Iris pigment epithelial cell (primary cell): ENCODE measurements at places on chromosomes 2 and 18.

GRCh38 chr2:53129851-53130250 lies 637.8 kb upstream of the CHAC2 start:
- DNase-seq, result peak; percentile 93

DNA sequence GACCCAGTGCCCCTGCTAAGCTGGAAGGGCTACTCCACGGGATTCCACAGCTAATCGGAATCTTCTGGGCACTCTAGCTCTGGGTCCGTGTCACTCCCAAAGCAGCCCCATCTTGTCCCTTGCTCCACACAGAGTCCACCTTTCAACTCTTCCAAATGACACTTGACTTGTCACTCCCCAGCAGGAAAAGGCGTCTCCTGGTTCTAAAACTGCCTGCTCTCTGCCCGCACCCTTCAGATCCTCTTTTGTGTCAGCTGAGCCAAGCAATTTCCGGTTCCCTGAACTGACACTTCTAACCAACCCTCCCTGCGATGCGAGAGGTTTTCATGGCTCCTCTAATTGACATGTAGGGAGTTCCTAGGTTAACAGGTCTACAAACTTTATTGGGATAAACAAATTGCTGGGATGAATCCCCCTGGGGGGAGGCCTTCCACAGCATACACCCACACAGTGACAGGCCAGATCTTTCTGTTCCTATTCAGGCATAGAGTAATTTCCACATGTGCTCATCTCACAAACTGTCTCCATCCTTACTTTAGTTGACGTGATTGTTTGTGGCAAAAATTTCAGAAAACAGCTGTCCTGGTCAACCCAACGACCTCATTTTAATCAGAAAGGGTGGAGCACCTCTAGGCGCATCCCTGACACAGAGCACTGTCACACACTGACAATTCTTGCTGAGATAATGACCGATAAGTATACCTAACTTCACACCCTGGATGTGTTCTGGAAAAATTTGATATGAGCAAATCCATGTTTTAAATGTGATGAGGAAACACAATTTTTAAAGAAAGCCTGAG lies 104.9 kb downstream of the RBMS1 start:
- DNase-seq, result no peak

- no peak for DNase-seq
These were observed 35.9 kb downstream of the MAP4K4 start for GRCh38 chr2:101733257-101733993.

DNA sequence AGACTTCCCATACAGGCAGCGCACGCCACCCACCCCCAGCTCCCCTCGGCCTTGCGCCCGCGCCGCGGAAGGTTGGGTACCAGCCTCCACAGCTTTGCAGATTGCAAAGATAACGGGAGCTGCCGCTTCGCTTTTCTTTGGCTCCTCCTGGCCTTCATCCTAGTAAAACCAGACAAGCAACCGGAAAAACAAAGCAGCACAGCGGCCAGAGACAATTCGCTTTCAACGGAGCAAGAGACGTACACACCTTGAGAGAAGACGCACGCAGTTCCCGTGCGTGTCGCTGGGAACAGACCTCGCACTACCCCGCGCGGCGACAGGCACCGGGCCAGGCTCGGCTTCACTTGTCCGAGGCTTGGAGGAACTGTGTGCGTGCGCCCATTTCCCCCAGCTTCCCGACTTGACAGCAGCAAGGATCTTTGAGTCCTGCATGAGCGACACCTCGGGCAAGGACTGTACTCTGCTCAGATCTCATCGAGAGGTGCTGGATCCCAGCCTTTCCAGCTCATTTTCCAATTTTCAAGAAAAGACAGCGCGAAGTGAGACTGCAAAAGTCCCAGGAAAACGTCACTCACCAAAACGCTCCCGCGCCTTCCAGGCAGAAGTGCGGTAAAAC lies 964 bp downstream of the ZBTB7C start:
- DNase-seq, result no peak

GRCh38 chr2:61750624-61751023 lies 103.2 kb downstream of the FAM161A start:
- DNase-seq, result peak; percentile 79

DNA sequence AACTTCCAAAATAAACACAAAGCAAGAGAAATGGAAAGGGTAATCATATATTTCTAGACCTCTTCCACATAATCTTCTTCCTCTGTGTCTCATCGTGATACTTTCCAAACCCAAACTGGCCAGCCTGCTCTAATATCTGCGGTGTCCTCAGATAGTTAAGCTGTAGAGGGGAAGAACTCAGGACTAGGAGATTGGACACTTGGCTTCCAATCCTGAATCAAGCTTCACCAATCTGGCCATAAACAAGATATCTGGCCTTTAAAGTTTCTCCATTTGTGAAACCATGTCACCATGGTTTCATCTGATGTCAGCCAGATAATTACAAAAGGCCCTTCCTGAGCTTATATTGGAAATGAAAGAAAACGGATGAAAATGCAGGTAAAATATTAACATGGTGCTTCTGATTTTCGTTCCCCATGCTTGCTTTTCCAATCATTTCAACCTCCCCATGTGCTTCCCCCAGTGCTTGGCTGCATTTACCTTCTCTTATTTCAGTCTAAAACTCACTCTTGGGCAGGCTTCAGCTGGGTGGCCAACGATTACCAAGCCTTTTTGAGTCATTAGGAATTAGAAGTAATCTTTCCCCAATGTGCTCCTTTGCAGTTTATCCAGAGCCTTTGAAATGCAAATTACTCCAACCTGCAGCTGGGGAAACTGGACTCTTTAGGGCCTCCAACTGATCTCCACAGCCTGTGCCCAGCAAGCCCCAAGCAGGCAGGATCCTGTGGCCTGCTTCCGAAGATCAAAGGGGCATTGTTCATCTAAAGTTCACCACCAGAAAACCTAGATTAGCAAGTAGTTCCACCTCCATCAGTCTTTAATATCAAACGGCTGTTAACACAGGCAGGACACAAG lies 44.5 kb upstream of the MYCN start:
- DNase-seq, result no peak

GRCh38 chr18:21192308-21192624 lies 49.8 kb upstream of the GREB1L start:
- no peak for DNase-seq

DNA sequence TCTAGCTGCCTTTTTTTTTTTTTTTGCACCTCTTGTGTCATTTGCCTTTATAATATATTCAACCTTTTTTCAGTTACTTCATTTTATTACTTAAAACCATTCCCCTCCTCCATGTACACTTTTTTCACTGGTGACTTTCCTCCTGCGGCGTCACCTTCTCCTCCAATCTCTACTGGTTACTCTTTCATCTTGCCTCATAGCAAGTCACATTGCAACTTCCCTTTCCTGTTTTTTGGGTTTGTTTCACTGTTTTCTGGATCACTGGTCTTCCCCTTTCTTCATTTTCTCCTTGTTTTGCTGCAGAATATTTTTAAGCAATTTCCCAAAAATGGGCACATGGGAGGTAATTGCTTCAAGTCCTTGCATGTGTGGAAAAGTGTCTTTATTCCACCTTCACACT lies 37.7 kb upstream of the GPR155 start:
- DNase-seq, result no peak
